Vagina (tissue), 2 donors: ENCODE measurements at places on chromosomes 12 and 14.

GRCh38 chr12:19546027-19546426 lies 106.7 kb downstream of the AEBP2 start:
- no peak for DNase-seq

DNA sequence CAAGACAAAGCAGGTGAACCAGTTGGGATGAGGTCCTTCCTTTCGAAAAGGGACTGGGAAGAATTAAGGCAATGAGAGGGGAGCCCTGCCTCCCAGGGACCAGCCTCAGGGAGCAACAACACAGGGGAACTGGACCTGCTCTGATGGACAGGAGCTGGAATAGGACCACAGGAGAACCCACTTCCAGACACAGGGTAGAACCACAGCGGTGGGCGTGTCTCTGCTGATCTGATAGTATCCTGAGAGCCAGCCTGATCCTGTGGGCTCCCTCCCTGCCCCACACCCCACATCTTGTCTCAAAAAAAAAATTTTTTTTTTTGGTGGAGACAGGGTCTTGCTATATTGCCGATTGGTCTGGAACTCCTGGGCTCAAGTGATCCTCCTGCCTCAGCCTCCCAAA lies 13.6 kb upstream of the PLEK2 start:
- no peak for DNase-seq

DNA sequence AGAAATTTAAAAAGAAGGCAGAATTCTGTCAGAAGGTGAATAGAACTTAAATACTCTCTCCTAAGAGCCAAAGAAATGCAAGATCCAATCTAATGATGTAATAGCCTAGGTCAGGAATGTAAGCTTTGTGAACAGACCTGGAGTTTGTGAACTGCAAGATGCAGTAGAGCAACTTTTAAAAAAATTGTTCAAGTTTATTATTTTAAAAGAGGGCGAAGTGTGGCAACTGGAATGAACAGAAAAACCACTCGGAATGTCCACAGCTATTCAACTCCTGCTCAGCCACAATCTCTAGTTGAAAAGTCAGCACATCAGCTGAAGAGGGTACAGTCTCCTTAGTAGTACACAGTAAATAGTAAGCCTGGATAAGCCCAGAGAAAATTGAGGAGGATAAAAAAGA lies 228.8 kb downstream of the PPFIA2 start:
- DNase-seq = no peak

DNA sequence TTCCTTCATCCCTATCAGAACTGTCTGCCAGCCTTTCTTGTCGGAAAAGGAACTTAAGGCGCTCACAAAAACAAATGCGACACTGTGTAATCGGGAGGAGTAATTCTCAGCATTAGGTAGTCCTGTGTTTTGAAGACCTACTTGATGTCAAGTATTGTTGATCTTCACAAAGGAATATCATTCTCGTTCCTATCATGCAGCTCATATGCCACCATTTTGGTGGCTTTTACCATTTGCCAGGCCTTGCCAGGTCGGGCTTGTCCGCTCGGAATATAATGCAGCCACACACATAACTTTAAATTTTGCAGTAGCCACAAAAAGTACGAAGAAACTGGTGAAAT lies 903 bp upstream of the PPP4R3A start:
- DNase-seq = no peak

- no peak for DNase-seq
Observed at GRCh38 chr12:29672580-29672979, 111.2 kb downstream of the TMTC1 start.
